ENCODE measurements at places on chromosomes 1 and 21.

GRCh38 chr1:206005778-206006180 is 2.6 kb upstream of the RAB7B start:
- DNase-seq = no peak

DNA sequence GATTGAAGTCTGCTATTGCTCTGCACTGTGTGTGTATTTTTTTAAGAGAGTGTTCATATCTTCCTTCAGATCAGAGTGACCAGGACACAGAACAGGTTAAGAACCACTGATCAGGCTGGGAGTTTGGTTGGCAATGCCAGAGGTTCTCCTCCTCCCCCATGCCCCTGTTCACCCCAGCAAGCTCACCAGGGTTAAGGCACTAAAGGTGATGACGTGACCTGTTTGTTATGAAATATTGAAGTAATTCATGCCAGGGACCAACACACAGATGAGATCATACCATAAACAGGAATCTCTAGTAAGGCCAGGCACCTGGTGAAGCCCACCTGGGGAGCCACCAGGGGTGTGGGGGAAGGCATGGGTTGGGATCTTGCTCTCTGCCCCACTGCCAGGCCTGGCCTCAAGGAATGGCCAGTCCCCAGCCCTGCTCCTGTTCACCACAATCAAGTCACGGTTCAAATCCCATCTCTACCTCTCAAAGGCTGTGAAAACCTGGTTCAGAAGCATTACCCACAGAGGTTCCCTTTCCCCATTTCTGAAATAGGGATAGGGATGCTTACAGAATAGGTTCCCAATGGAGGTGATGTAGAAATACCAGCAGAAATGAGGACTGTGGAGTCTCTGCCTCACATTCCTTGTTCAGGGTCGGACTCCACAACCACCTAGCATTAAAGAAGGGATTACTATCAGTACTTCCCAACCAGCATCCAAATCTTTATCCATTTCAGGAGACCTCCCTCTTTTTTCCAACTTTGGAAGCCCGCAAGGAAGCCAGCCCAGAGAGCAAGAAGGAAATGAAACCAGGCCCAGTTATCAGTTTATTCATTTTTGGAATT is 2.4 kb downstream of the ID3 start:
- DNase-seq = no peak

GRCh38 chr1:230097370-230097769 is 30.3 kb downstream of the GALNT2 start:
- DNase-seq = no peak

GRCh38 chr21:30153697-30154340 is 12.8 kb downstream of the CLDN17 start:
- DNase-seq = no peak

DNA sequence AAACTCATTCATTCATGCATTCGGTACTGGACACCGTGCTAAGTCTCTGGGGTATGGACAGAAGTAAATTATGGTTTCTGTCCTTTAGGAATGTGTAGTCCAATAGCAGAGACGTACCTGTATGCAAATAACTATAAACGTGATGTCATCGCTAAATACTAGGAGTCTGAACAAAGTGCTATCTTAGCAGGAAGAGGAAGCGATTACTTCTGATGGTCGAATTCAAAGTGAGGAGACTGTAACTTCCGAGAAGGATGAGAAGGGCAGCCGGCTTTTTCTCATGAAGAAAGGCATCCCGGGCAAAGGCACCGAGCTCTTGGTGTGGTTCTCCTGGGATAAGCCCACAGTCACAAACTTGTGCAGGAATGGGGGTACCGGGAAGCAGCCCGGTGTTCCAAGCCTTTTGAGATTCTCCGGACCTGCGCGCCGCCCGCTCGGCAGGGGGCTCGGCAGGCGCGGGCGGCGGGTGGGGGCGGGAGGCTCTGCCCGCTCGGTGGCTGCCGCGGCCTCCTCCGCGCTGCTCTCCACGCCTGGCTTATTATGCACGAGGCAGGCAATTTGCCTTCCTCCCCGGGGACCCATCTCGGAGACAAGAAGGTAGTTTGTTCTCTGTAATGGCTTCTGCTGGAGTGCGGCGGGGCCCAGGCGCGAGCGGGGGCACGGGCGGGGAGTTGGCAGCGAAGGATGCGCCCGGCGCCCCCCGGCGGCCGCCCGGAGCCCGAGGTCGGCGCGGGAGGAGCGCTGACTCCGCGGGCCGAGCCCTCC is 67.5 kb upstream of the CD1D start:
- no peak for DNase-seq

- no peak for DNase-seq
These were observed 27.2 kb downstream of the EPRS1 start for GRCh38 chr1:220019071-220019470.

DNA sequence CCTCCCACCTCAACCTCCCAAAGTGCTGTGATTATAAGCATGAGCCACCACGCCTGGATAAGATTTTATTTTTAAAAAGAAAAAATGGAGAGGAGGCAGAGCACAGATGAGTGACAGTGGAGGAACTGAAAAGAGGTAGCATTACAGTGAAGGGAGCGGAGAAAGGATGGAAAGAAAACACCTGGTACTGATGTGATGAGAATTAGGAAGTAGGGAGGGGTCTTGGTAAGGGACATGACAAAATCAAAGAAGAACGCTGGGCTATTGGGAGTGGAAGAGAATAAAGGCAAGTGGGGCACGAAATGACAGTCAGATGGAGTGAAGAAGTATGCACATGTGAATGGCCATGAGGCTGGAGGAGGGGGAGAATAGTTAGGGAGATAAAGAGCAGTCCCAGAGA is 2.3 kb downstream of the FCRLA start:
- DNase-seq = no peak

- DNase-seq = no peak
These were observed 36.6 kb downstream of the OLFM3 start for GRCh38 chr1:101960142-101960541.

GRCh38 chr1:61160526-61160925 is 78.2 kb downstream of the NFIA start:
- DNase-seq = no peak

DNA sequence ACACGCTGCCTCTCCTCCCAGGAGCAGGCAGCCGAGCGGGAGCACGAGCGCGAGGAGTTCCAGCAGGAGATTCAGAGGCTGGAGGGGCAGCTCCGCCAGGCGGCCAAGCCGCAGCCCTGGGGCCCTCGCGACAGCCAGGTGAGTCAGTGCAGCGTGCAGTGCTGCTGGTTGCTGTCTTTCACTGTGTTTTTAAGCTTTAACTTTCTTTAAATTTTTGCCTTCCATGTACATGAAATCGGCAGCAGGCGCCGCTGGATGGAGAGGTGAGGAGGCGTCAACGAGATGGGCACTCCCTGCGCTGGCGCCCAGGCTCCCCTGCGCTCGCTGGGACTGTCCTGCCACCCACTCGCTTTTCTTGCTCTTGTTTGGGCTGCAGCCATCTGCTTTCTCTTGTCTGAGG is 60.7 kb upstream of the DIP2A start:
- DNase-seq = no peak

- no peak for DNase-seq
These were observed 144.9 kb downstream of the CD247 start for GRCh38 chr1:167373398-167373797.

DNA sequence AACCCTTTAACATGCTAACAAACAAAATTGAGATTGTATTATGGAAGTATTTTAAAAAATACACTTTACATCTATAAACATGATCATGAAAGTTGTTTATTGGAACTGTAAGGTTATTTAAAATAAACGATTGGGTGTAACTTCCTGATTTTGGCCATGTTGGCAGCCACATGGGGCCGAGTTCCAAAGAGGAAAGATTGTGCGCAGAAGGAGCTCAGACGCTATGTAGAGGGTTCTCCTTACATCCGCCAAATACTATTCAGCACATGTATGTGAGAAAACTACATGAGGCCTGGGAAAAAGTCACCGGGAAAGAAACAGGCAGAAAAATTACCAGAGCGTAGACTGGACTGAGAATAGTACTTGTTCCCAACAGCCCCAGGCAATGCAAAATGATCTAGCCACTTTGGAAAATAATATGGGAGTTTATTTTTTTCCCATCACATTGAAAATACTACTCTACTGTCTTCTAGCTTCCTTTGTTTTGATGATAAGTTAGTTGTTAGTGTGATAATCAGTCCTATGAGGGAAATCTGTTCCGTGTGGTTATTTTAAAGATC is 35.7 kb upstream of the B3GALT2 start:
- DNase-seq = no peak

DNA sequence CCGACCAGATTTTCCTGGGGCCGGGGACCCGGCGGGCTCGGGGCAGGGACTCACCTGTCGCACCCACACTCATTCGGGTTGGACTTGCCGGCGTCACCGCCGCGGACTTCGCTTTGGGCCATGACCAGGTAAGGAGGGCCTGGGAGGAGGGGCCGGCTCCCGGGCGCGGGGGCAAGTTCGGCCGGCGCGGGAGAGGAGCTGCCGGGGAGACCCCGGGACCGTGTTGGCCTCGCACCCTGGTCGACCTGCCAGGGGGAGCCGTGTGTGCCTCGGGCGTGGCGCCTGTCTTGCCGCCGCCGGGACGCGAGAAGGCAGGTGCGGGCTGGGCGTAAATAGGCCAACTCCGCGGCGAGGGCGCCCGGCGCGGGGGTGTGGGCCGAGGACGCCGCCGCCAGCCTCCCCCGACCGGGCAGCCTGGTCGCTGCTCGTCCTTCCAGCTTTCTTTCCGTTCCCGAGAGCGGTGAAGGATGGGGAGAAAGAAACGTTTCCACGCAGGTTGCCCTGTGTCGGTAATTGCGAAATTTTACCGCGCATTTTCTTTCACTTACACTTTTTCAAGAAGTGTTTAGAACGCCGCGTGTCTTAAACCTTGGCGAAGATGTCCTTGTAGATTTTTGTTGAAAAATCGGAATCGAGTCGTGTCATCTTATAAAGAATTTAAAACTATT is 558 bp downstream of the USP1 start:
- DNase-seq = no peak

- no peak for DNase-seq
These were observed 7.7 kb downstream of the IFNAR2 start for GRCh38 chr21:33237486-33237885.

DNA sequence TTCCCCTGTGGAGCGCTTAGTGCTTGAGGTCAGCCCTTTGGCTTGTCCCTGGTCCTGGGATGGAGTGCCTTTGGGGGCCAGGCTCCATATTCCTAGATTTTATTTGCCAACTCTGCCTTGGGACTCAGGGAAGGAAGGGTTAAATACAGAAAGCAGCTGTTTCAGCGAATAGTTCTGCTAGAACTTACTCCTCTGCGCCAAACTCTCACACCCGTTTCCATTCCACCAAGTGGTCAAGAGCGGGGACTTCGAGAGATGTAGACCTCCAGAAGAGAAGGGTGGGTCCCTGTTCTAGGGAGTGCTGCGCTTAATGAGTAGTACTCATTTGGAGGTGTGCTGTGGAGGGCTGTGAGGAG is 704 bp upstream of the TOMM40L start:
- no peak for DNase-seq

GRCh38 chr1:183089025-183089639 is 65.9 kb downstream of the LAMC1 start:
- DNase-seq = no peak

DNA sequence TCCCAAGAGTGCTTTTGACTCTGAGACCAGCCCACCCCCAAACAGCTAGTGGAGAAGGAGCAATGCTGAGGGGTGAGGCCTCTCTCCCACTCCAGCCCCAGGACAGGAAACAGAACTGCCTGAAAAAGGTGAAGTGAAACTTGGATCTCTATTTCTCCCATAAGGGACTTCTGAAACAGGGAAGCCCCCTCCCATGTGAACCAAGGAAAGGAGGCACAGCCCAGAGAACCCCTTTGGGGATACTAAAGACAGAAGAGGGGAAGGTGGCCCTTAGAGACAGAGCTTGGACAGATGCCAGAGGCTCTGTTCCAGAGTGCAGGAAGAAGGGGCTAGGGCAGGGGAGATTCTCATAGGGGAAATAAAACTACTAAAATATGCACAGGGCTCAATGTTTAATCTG is 2.9 kb downstream of the TNFAIP8L2 start:
- DNase-seq = no peak

DNA sequence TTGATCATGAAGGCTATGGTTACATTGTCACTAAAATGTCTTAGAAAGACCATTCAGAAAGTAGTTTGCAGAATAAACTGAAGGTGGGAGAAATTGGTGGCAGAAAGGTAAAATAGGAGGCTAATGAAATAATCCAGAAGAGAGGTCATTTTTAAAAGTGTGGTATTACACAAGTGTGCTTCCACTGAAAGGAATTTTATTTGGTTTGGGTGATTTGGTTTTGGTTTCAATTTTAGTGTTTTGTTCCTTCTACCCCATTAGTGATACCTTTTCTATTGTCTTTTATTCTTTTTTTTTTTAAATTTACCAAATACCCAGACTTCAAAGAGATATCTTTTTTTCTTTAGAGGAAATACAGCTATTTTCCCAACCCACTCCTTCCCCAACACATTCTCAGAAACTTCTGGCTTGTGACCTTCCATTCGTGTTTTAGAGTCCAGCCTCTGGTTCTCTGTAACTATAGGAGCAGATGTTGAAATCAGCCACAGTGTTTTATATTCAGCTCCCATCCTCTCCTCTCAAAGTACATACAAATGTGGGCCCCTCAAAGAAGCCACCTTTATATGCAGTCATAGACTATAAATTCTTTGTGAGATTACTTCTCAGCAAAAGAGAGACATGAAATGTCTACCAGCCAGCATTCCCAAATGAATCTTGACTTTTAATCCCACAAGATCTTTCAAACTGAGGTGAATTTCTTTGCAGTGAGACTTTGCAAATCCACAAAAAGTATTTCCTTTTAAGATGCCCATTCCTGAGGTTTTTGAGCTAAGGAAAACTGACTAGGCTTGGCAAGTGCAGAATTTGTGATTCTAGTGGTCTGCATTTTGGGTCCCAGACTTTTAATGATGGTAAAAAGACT is 42.0 kb upstream of the PALMD start:
- no peak for DNase-seq

- no peak for DNase-seq
These were observed 52.1 kb upstream of the SLC44A3 start for GRCh38 chr1:94768036-94768435.

- no peak for DNase-seq
These were observed 68.9 kb downstream of the IFI44 start for GRCh38 chr1:78718566-78718965.

- peak; percentile 90 for DNase-seq
These were observed 14.4 kb downstream of the CDK18 start for GRCh38 chr1:205518661-205519540.

DNA sequence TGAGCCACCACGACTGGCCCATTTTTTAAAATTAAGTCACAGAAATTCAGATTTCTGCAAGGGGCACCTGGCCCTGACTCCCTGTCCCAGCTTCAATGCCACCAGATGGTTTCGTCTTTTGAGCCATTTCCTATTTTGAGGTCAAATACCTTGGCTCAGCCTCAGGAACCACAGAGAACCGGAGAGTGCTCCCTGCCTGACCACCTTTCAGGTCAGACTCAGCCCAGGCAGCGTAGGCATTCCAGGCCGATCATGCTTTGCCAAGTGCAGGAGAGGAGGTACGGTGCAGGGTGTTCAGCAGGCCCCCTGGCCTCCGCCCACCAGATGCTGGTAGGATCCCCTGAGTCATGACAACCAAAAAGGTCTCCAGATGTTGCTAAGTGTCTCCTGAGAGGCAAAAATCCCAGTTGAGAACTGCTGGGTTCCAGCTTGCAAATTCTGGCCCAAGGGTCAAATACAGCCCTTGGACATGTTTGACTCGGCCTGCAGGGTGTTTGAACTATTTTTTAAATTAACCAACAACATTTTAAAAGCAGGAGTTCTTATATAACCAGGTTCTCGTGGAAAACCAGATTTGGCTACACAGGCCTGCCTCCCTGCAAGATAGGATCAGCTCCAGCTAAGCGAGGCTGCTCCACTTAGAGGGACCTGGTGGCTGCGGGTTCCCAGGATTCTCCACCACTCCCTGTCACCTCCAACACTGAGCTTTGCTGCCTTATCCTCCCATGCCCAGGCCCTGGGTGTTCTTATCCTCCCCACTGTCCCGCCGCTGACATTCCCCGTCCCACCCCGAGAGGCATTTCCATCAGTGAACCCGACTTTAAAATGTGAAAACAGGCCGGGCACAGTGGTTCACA is 61.9 kb upstream of the TARDBP start:
- DNase-seq = no peak
